ENCODE measurements at places on chromosomes 5 and 9.

DNA sequence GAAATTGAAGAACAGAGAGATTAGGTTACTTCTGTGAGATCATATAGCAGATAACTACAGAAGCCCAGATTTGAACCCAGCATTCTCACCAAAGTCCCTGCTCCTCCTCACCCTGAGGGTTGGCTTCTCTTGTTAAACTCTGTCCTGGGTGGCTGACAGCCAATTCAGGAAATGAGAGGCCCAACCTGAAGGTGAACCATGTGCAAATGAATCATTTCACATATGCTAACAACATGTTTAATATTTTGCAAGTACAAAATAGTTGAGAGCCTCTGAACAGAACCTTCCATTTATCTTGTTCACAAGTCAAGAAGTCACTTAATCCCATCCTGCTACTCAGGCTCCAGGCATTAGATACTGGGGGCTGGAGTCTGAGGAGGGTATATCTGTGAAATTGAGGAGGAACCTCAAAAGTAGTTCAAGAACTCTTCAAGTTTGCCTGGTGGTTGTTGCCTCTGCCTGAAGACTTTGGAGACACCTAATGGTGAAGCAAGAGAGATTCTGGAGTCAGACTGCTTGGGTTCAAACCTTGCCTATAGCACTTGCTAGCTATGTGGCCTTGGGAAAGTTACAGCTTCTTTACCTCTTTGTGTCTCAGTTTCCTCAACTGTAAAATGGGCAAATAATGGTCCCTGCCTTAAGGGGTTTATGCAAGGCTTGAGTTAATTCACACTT, 564.0 kb downstream of the PSAT1 start:
- DNase-seq, result no peak

GRCh38 chr9:618478-618877, 223.0 kb upstream of the DMRT1 start:
- no peak for DNase-seq

- no peak for DNase-seq
These were observed 8.2 kb downstream of the CERCAM start for GRCh38 chr9:128428644-128429512.

DNA sequence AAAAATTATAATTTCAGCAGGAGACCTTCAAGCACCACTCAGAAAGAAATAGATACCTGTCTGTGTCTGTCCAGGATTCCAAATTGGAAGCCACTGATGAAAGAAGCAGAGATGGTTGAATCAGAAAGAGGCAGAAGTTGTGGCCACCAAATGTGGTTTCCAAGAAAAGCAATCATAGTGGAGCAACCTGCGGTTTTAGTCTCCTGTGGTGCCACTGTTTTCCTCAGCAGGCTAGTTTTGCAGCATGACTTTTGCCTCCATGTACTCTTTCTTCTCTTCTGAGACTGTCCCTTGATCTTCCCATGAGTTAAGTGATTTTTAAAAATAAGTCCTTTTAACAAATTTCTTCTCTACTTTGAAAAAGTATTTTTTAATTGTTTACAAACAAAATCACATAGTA, 535.8 kb downstream of the CYLC2 start:
- DNase-seq, result no peak

DNA sequence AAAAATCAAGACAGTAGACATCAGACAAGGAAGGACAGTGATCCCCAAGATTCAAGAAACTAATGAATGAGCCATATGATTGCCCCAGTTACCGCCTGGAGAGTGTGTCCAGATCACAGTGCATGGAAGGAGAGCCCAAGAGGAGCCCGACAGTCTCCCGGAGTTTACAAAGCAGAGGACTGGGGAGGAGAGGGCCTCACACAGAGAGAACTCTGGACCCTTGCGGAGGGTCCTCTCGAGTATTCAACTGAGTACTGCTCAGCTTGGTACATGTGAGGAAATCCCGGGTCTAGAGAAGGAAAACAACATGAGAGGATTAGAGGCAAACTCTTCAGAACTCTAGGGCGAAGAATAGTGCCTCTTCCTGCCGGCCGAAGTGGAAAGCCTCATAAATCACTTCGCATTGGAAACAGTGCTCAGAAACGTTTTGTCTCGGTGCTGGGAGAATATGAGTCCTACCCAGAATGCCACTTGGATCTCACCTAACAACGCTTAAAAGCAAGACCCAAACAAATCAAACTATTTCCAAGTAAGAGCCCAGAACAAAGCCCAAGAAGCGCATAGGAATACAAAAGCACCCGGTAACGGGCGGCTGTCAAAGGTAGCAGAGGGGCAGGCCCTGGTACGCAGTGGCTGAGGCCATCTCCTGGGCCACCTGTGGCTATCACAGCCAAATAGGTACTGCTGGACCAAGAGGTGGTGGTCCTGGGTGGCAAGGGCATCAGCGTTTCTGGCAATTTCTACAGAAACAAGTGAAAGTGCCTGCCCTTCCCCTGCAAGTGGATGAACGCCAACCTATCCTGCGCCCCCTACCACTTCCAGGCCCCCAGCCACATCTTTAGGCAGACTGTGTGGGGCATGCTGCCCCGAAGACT, 36.0 kb downstream of the FAM78A start:
- DNase-seq, result no peak

DNA sequence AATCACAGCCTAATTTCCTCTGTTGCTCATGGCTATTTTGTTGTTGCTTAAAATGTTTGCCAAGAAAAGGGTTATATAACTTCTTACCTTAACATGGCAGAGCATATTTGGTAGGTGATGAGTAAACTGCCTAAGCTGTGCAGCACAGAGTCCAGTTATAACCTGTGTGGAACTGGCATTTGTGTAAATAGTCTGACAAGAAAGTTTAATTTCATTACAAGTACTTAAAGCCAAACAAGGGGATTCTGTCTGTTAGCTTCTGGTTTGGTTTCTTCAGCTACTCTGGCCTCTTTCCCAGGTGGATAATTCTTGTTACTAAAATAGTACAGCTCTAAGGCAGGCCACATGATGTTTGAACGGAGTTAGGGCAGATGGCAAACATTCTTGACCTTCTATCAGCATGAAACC, 72.2 kb downstream of the PTCD2 start:
- DNase-seq, result no peak

DNA sequence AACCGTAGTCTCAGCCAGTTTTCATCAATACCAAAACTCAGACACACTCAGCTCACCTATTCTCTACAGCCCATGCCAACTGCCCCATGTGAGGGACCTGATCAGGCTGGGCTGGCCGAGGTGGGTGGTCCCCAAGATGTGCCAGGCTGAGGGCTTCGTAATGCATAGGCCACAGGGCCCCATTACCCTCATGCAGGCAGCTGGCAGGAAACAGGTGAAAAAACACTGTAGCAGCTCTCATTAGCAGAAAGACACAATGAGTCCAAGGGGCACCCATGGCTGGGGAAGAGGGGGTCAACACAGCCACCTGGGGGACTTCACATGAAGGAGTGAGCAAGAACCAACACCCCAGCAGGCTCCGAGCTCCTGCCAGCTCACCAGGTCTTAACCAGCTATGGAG, 8.2 kb downstream of the IPPK start:
- DNase-seq, result no peak

GRCh38 chr9:109601181-109601580, 103.1 kb upstream of the PTPN3 start:
- no peak for DNase-seq

GRCh38 chr5:172188893-172189692, 1.1 kb upstream of the STK10 start:
- DNase-seq, result no peak

- DNase-seq, result no peak
These were observed 960 bp upstream of the IFNB1 start for GRCh38 chr9:21078702-21079101.

- DNase-seq, result no peak
These were observed 232.1 kb downstream of the SEMA5A start for GRCh38 chr5:9313751-9314150.

DNA sequence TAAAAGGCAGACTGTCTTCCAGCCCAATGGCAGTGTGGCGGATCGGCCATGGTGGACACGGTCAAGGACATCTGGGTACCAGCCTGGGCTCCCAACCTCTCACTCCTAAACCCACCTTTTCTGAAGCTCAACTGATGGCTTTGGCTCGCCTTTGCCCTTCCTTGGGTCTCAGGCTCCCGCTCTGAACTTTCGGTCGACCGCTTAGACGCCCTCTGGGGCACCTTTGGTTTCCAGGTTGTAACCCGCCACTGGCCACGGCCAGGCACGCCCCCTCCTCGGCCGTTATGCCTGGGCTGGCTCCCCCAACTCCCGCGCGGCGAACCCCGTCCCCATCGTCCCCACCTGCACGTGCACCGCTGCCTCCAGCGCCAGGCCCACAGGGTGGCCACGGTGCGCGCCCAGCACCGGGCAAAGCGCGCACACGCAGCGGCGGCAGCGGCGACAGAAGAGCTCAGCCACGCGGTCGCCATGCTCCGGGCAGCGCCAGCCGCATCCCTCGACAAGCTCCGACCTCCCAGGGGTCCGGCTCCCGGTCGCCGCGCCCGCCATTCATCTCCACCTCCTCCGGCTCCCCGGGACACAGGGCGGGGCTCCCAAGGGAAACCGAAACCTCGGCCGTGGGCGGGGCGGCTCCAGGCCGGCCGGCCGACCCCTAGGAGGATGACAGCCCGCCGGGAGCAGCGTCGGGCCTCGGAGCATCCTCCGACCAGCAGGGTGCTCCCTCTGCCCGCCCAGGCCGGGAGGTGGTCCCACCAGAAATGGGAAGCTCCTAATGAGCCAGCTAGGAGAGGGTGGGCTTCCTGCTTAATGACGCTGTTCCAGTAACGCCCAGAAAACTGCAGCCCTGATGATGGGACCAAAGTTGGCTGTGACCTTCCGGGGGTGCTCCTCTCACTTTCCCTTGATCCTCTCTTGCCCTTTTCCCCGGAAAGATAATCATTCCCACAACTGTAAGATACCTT, at the start of gene TRIM14:
TRIM14 (minus strand) TSS at position 583 of the 962 bp plus-strand sequence; CDS start at position 549, 34 bp downstream.
- DNase-seq, result no peak

Measured in stimulated activated CD8-positive, alpha-beta memory T cell treated with anti-CD3 and anti-CD28 coated beads, Interleukin-4, amount 100 ng/mL, for 1 hour (primary cell).